CD4-positive, alpha-beta T cell treated with Interleukin-4 for 1 hour (primary cell): ENCODE measurements at places on chromosomes 1 and 21.

- no peak for DNase-seq
Observed at GRCh38 chr1:36673202-36673601, 190.5 kb upstream of the CSF3R start.

DNA sequence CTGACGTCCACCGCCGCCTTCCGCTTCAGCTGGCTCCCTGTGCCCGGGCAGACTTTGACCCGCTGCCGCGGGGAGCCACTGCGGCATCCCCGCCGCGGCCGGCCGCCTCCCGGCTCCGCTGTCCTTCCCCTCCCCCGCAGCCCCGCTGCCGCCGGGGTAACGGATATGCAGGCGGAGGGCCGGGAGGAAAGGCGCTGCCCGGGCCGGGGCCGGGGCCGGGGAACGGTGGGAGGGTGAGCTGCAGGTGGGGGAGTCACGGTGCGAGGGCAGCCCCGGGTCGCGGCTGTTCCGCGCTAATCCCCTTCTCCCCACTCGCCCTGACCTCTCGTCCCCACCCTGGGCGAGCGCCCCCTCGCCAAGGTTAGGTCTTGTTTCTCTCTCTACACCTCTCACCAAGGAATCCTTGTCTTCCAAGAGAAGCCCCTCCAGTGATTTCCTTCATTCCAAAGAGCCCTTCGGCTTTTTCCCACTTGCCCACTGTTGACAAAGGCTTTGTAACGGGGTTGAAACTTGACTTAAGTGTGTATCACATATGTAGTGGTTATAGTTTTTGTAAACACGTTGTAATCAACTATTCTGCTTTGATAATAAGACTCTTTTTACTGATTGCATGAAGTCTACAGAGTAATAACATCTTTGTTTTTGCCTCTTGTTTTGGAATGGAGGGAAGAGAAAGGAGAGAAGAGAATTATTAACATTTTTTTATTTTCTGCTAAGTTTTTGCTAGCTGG, 669 bp downstream of the XPR1 start:
- DNase-seq = peak; percentile 50

- no peak for DNase-seq
Observed at GRCh38 chr1:34656731-34657130, 98.1 kb upstream of the GJB5 start.

- peak; percentile 50 for DNase-seq
Observed at GRCh38 chr1:89781494-89782126, 39.2 kb upstream of the LRRC8D start.

GRCh38 chr1:160474392-160475242, 48.4 kb downstream of the SLAMF6 start:
- no peak for DNase-seq

DNA sequence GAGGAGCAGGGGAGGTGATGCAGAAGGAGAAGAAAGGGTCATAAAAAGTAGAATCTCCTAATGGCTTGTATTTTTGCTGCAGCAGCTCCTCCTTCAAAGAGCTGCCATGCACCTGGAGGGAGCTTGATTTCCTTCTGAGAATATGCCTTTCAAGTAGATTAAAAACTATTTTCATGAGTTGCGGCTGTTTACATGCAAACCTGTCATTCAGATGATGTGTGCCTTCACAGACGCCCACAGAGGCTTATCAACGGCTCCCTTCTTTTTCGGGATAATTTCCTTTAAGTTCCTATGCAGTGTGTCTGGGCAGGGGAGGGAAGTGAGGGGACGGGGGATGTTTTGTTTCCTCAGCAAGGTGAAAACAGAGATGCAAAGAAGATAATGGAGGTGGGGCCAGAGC, 38.8 kb downstream of the TNR start:
- DNase-seq = no peak

DNA sequence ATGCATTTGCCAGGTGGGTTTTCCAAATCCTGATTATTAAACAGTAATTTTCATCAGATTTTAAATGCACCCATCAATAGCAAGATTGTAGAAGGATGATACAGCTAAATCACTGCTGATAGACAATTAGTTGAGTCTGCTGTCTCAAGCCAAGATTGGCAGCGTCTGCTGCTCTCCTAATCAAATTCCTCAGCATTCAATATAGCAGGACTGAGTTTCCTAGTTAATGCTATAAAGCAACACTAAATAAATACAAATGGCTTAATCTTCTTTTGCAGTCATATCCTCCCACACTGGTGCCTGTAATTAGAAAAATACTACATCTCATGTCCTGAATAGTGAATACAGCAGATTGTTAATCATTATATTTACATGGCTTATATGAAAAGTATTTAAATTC, 1028.8 kb downstream of the ADGRL2 start:
- DNase-seq = no peak

DNA sequence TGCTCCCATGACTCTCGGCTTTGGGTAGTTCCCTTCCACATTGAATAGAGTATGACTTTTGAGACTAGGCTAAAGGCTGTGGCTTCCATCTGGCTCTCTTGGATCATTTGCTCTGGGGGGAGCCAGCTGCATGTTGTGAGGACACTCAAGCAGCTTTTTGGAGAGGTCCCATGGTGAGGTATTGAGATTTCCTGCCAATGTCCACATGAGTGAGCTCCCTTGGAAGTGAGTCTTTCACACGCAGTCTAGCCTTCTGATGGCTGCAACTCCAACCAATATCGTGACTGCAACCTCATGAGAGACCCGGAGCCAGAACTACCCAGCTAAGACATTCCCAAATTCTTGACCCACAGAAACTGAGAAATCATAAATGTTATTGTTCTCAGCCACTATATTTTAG, 127.7 kb upstream of the KAZN start:
- no peak for DNase-seq

- no peak for DNase-seq
Observed at GRCh38 chr1:27469334-27469733, 20.6 kb downstream of the WASF2 start.
